Stimulated activated CD4-positive, alpha-beta T cell treated with anti-CD3 and anti-CD28 coated beads, TNF-alpha, amount 100 ng/mL, for 1 hour (primary cell): ENCODE measurements at places on chromosomes 12 and 14.
A peak's percentile ranks its signal among the peaks of the same experiment; 100 is the strongest.

GRCh38 chr12:14976658-14977057, 3.8 kb downstream of the PDE6H start:
- DNase-seq: no peak

GRCh38 chr14:100100032-100100703, 34.9 kb downstream of the EVL start:
- DNase-seq: no peak

- no peak for DNase-seq
Observed at GRCh38 chr14:68229423-68230100, 410.0 kb downstream of the RAD51B start.

- DNase-seq: no peak
Observed at GRCh38 chr14:105313381-105314286, 914 bp upstream of the PACS2 start.

DNA sequence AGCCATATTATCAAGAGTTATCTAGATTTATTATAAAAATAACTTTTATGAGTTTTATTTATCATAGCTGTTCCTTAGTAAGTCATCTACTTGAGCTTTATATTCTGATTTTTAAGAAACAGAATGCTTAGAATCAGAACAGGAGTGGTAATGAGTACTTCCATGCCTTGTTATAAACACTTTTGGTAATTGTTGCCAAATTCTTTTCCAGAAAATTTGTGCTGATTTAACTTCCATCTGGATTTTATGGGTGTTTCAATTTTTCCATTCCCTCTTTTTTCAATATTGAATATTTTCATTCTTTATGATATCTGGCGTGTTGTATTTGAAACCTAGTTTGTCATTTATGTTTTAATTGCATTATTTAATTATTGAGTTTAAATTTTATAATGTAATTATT, 131.2 kb downstream of the MSRB3 start:
- no peak for DNase-seq

- DNase-seq: no peak
Observed at GRCh38 chr12:2681450-2682205, 113.1 kb upstream of the FKBP4 start.

- no peak for DNase-seq
Observed at GRCh38 chr12:57109207-57110103, 1.7 kb downstream of the STAT6 start.

DNA sequence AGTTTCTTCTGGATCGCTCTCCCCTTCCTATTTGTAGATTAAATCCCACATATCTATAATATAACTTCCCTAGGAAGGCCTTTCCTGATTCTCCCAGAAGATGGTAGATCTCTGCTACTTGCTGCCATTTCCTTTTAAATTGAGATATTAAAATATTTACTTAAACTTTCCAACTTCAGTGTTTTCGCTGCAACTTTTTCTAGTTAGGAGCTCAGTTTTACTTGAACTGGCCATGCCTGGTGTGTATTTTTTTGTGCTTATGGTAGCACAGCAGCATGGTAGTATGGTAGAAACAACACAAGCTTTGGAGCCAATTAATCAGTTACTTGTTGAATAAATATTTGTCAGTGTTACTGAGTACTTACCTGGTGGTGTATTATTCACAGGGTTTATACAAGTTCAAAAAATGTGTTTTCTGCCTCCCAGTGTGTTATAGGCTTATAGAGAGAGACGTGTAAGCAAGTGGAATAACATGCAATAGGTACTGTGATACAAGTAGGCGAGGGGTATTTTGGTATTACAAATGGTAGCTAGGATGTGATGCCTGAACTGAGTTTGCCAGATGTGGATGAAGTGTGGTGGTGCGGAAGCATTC, 2.9 kb downstream of the POLR3B start:
- no peak for DNase-seq

DNA sequence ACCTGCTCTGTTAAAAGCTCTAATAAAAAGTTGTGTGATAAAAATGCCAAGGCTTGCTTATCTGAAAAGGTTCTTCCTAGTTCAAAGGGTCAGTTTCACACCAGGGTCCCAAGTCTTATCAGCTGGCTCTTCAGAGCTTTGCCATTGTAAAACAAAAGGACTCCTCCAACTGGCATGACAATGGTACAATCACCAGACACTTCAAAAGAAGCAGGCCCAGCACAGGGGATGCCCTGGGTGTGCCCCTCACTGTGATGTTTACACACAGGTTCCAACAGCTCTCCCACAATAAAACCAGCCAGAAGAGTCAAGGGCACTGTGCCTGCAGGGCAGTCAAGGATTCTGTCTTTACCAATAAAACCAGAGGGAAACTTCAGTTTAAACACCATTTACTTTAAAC, 78.7 kb downstream of the PRICKLE1 start:
- DNase-seq: no peak

- no peak for DNase-seq
Observed at GRCh38 chr14:70811050-70811449, 1.7 kb upstream of the MAP3K9 start.

DNA sequence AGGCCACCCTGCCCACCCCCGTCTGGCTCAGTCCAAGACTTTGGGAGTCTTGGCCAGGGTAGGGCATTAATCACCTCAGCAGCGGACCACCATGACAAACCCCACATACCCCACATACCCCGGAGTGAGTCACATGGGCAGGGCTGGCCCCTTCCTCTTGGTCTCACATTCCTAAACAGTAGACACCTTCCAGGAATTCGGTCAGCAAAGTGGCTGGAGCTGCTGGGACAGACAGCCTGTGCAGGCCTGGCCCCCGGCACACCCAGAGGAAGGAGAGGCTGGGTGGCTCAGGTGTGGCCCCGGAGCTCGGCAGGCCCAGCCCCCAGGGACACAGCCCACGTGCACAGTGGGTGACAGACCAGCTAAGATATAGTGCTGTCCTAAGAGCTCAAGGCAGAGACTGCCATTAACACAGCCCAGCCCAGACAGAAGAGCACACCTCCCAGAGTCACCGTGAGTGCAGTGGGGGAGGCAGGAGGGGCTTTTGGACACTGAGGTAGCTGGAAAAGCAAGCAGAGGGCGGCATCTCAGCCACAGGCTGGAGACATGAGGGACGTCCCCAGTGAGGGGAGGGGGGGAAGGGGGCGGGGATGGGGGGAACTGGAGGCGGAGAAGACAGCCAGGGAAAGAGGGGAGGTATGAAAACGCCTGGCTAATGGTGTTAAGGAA, 24.0 kb downstream of the CCDC85C start:
- DNase-seq: no peak

DNA sequence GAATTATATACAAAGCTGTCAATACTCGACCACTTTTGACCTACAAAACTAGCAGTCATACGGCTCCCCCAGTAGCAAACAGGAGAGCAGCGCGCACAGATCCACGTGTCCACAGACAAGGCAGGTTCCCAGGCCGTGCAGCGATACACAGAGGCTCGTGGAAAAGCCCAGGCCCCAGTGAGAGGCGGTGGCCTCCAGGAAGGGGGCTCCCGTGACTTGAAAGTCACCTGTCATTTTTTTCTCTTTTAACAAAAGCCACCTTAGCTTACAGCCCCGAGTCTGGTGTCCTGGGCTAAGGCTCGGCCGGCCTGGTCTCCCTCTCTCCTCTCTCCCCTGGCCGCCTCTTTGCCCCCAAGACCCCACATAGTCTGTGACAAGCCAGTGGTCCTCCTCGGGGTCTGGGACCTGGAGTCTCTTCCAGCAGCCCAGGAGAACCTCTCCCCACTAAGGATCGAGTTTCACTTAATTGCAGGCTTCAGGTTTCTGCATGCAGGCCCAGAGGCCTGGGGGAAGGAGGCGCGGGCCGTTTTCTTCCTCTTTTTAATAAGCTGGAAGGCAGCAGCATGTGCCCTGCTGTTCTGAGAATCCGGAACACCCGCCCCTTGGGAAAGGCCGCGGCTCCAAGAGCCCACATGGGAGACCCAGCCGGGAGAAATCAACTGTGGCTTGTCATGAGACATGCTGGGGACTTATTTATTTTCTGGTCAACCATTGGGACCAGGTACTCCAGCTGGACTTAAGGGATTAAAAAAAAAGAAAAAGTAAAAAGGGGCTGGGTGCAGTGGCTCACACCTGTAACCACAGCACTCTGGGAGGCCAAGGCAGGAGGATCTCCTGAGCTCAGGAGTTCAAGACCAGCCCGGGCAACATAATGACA, 15.9 kb downstream of the NCOR2 start:
- no peak for DNase-seq

- DNase-seq: no peak
Observed at GRCh38 chr12:63930971-63931370, 86.5 kb downstream of the SRGAP1 start.

DNA sequence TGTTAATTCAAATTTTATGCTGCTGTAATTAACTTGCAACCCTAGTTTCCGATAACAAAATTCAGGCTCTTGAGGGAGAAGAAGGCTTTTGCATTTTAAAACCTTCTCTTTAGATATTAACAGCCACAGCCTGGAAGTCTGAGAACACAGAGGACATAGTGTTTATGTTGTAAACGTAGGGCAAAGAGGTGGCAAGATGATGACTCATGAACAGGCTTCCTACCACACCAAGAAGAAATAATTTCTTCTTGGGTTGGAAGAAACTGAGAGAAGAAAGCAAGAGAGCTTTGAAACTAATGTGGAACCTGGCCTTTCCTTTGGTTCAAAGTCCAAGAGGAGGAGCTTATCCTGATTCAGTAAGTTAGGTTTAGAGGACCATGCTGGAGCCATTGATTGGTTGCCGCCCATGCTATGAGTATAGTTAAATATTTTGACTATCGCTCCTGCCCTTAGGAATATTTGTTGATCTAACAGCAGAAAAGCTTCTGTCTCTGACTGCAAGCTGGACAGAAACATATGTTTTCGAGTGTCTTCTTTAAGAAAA, 31.8 kb downstream of the CCDC198 start:
- DNase-seq: no peak

DNA sequence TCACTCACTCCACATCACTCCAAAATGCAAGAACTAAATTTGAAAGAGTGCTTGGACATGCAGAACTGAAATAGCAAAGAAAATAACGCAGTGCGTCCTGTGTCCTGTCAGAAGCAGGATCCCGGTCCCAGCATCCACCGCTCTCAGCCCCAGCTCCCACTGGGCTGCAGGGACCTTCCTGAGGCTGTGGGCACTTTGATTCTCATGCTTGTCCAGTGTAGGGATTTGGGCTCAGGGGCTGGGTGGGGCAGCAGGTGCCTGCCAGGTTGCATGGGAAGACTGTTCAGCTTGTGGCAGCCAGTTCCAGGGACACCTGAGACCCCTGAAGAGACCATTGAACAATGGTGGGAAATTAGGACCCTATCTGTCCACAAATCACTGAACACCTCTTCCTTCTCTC, 140.0 kb upstream of the FKBP4 start:
- no peak for DNase-seq

- peak; percentile 81 for DNase-seq
Observed at GRCh38 chr14:49865431-49865859, 12.9 kb upstream of the NEMF start.

GRCh38 chr14:92154283-92154942, 32.6 kb downstream of the CPSF2 start:
- DNase-seq: no peak

- no peak for DNase-seq
Observed at GRCh38 chr12:14937689-14938088, 648 bp downstream of the ERP27 start.

DNA sequence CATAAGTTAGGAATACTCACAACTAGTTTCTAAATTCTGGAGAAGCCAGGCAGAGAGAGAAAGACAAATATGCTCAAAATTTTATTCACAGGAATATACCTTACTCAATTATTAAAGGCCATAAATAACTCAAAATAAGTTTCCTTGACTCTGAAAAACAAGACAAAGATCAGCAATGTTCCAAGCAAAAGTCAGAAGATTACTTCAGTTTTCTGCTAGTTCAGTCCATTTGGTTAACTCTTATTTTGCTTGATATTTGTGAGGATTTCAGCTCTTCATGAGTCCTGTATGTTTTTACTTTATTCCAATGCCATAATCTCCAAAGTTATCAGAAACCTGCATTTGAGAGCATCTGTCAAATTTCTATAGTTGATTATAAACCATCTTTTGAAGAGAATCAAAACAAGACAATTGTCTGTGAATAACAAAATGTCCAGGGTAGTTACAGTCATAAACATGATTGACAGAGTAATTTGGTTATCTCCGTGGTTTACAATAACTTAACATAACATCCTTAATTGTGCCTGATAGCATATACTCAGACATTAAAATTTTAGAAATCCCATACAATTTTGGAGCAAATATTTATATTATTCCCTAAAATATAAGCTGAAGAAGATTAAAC, 17.1 kb downstream of the ASCL4 start:
- DNase-seq: no peak

GRCh38 chr12:111673503-111673902, 12.3 kb downstream of the BRAP start:
- DNase-seq: no peak

DNA sequence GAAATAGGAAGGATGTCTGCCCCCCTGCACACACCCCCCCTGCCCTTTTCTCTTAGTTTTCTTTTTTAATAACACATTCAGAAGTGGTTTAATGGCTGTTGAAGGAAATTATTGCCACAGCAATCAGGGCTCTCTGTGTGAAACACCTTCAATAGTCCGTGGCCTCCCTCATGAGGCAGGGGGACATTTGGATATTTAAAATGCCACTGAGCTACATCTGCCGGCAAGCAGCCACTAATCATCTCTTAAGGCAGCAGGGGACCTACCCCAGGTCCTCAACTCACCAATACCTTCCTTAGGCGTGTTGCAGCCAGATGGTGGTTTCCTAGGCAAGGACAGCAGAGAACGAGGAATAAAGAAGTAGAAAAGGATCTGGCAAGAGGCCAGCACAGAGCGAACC, 283.2 kb downstream of the TTC8 start:
- DNase-seq: no peak

- no peak for DNase-seq
Observed at GRCh38 chr12:22248121-22248520, 86.4 kb downstream of the ST8SIA1 start.

DNA sequence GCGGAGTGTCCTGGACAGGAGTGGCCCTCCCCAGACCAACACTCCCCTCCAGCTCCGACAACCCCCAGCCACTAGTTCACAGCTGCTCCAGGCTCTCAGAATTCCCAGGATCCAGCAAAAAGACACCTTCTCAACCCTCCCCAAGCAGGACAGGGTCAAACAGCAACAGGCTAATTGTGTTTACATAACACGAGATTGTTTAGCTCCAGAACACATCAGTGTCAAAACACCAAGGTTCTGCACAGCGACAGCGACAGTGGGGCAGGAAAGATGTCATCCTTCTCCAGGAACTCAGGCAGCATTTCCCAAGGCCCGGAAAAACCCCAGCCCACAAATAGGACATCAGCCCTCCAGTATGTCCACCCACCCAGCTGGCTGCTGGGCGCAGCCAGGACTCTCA, 16.5 kb downstream of the ITPK1 start:
- DNase-seq: no peak

DNA sequence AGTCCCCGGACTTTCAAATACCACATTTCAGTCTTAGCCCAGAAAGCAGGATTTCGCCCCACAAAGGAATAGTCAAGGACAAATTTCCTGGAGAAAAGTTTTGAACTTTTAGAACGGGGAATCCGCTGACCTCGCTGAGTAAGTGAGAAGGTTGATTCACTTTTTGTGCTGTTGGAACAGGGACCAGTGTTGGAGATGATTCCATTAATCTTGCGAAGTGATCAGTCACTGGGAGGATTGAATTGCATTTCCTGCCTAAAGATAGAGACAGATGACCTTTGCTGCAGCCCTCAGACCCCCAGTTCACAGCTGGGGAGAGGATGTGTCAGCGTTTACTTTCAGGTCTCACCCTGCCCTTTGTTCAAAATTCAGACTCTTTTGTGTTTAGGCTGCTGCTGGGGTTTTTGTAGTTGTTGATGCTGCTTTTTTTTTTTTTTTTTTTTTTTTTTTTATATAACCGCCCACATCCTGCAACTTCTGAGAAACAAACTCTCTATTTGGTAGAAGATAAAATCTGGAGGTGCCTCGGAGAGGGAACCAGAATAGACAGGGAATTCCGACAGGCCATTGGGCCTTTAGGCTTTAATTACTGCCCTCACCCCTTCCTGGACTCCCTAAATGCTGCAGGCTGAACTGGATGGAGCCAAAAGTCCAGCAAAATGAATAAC, 9.8 kb upstream of the KDM2B start:
- DNase-seq: no peak
